ENCODE measurements at places on chromosomes 11 and 22.

DNA sequence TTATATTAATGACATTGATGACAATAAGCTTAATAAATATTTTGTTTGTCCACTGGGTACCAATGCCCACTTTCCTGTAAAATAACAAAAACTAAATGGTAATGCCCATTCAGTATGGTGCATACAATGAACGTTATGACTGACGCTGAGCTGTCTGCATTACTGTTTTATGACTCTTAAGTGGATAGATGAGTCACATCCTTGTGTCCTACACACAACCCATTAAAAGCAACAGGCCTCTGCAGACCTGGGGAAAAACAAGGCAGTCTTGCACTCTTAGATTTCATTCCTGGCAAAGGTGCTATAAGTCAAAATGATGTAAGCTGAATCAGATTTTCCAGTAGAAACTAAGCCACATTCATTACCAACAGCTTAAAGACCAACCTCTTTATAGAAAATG, 176.3 kb upstream of the TMEM45B start:
- DNase-seq: no peak

GRCh38 chr11:119525180-119525866, 102.4 kb upstream of the THY1 start:
- no peak for DNase-seq

DNA sequence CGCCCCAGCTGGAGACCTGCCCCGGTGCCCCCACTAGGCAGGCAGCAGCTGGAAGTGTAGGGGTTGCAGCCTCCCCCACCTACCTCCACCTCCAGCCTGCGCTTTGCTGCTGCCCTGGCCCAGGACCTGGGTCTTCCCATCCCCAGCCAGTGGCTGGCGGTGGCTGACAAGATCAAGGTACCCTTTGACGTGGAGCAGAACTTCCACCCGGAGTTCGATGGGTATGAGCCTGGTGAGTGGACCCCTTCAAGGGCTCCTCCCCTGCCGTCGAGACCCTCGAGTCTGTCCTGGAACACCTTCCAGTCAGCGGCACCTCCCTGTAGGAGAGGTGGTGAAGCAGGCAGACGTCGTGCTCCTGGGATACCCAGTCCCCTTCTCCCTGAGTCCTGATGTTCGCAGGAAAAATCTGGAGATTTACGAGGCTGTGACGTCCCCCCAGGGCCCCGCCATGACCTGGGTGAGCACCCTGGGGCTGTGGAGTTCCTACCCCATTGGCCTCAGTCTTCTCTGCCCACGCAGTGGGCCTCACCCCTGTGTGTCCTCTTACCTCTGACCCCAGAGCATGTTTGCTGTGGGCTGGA, 4.4 kb downstream of the PGGHG start:
- DNase-seq: no peak

GRCh38 chr22:45551310-45552016, 48.8 kb downstream of the FBLN1 start:
- no peak for DNase-seq

GRCh38 chr11:32610797-32611352, 27.2 kb downstream of the EIF3M start:
- DNase-seq: no peak

DNA sequence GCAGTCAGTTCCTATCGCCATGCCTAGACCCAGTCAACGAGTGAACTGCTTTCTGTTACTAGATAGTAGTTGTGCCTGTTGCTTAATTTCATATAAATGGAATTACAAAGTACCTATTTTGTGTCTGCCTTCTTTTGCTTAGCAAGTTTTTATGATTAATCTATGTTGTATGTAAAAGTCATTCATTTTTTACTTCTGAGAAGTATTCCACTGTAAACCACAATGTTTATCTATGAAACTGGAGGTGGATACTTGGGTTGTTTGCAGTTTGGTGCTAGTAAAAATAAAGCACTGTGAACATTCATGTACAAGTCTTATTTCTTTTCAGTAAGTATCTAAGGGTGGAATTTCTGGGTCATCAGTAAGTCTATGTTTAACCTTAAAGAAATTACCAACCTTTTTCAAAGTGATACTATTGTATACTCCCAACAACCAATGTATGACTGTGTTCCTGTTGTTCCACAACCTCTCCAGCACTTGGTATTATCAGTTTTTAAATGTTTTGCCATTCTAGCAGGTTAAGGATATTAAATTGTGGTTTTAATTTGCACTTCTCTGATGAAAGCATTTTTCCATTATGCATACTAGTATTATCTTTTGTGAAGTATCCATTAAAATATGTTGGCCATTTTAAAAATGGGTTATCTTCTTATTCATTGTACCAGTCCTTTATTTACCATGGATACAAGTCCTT, 68.2 kb downstream of the DNAJC24 start:
- no peak for DNase-seq

DNA sequence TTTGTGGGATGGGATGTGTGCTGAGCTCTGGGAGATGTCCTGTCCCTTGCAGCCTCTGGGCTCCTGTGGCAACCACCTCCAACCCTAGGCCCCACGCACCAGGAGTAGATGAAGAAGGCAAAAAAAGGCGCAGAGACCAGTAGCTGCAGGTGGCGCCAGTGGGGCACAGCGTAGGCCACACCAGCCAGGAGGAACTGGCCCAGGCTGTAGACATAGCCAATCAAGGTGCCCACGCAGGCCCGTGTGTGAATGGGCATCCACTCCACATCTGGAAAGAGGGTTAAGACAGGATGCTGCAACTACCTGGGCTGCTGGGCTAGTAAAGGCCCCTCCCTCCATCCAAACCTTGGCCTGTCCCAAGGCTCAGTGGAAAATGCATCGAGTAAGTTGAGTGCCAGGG, 3.0 kb downstream of the SLC22A6 start:
- DNase-seq: no peak

DNA sequence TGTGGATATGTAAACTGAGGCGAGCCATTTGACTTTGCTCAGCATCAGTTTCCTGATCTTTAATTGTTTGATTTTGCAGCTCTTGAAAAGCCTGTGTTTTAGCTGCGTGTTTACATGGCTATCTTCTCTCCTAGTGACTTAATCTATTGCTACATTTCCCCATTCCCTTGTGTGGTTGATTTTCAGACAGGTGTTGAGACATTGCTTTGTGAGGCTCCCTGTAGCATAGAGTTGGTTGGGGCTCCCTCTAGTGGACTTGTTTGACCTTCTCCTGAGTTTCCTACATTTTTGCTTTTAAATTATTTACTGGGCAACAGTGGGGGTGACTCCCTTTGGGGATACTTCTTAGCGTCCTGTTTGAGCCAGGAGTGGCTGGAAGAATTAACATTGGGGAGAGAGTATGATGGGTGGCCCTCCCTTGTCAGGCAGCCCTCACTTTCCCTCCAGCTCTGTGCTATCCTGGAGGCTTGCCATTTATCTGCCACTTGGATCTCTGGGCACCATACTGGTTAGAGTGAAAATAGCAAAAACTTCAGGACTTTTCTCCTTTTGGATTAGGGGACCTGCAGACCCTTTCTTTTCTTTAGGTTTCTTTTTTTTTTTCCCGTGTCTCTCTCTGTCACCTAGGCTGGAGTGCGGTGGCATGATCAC, 9.2 kb upstream of the CBL start:
- peak; percentile 84 for DNase-seq

- peak; percentile 51 for DNase-seq
These were observed 801 bp upstream of the TXNRD2 start for GRCh38 chr22:19942157-19943081.

GRCh38 chr11:46293066-46293465, 15.6 kb downstream of the CREB3L1 start:
- DNase-seq: no peak

GRCh38 chr11:34416766-34417165, 22.0 kb upstream of the CAT start:
- no peak for DNase-seq

DNA sequence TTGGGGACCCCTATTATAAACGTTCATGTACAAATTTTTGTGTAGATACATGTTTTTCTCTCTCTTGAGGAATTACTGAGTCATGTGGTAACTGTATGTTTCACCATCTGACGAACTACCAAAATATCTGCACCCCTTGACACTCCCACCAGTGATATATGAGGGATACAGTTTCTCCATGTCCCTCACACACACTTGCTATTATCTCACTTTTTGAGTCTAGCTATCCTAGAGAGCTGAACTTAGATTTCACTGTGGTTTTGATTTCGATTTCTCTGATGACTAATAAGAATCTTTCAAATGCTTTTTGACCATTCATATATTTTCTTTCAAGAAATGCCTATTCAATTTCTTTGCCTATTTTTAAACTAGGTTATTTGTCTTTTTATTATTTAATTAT, 200.2 kb downstream of the PGR start:
- peak; percentile 8 for DNase-seq

DNA sequence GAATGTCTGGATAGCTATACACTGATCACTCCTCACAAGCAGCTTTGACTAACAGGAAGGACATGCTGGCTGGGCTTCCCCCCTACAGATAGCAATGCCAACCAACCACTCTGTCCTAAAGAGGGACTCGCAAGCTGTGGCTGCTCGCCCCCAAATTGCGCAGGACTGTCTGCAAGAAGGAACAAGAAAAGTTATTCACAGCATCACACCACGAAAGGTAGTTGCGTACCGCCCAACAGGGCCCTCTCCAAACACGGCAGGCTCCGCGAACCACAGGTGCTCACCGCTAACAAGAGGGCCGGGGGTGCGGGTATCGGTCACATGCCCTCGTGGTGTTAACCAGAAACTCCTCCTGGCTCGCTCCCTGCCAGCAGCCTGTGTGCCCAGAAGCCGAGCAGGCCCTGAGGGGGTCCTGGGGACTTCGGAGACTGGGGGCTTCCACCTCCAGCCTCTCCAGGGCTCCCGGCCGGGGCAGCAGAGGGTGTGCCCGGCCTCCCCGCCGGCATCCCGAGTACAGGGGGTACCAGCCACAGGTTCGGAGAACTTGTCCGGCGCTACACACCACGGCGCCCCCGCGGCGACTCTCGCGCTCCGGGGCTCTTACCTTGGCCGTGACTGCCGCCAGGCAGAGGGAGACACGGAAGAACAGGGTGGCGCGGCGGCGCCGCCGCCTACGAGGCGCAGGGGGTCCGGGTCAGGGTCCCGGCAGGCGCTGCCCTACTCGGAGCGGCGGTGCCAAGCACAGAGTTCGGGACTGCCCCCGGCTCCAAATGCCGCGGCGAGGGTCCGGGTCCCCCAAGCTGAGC, 682 bp downstream of the LARGE1 start:
- DNase-seq: no peak

- DNase-seq: no peak
These were observed 2.5 kb upstream of the MDK start for GRCh38 chr11:46378811-46379481.

- DNase-seq: peak; percentile 52
These were observed 739 bp downstream of the ZMAT5 start for GRCh38 chr22:29765905-29766631.

GRCh38 chr11:131447898-131448297, 77.5 kb downstream of the NTM start:
- DNase-seq: no peak

DNA sequence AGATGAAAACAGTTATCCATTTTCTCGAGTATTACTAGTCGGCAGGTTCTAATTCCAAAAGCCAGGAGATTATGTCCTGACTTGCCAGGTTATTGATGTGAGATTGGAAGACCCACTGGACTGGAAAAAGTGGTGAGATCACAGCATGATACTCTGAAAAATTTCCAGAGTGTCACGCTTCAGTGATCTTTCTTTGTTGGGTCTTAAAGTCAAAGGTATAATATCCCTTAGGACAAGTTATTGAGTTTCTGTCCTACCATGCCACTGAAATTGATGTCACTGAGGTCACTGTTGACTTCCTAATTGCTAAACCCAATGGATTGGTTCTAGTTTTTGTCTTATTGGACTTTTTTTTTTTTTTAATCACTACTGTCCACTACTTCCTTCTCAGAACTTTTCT, 104.5 kb upstream of the GRAMD1B start:
- no peak for DNase-seq

GRCh38 chr11:69981119-69981784, 96.9 kb upstream of the ANO1 start:
- DNase-seq: no peak

All from GM10248 (cell line).